ENCODE measurements at places on chromosomes 3 and 15.

DNA sequence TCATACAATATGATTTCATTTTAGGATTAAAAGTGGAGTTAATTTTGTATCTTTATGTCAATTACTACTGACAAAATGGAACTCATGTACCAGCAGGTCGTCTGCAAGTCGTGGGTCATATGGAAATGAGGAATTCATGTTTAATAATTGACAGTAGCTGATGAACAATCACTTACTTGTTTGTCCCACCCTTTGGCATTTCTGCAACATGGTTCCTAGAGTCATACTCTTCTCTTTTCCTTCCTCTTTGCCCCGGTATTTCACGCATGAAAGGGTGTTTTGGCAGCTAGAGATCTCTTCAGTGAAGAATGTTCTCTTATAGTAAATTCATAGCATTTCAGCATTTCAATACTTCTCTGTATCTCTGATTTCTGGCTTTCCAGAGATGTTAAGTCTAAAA is 133.3 kb upstream of the SLC24A5 start:
- no peak for DNase-seq

GRCh38 chr15:95620934-95621579 is 709.4 kb upstream of the NR2F2 start:
- DNase-seq: no peak

DNA sequence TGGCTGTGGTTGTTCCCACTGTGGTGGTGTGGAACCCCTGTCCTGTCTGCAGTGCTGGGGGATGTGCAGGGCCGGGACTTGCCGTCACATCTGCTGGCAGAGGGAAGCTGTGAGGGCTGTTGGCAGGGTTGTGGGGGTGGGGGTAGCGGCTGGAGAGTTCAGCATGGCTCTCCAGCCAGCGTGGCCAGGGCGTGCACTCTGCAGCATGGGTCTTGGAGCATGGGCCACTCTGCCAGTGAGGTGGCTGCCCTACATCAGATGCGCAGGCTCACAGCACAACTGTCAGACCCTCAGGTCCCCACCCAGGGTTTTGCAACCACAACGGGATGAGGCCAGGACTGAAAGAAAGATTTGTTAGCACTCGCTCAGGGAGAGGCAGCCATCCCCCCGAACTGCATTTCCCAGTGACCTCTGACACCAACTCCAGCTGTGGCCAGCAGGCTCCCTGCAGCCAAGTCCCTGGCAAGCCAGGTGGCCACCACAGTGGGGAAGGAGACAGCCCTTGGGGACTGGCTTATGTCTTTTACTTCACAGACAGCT is 237.7 kb upstream of the LYSMD4 start:
- no peak for DNase-seq

- DNase-seq: no peak
Observed at GRCh38 chr15:36814105-36814504, 234.7 kb downstream of the CDIN1 start.

- DNase-seq: no peak
Observed at GRCh38 chr15:28931828-28932227, 46.1 kb downstream of the APBA2 start.
